ENCODE measurements at places on chromosomes 11 and 22. TPM values are rescaled to one million over a fixed set of nuclear protein-coding genes. Genes with fewer than 3 reads are reported as not detected.

Gene SRPRA
- 78.2 TPM for total RNA-seq

Gene NNMT
- total RNA-seq = 203 TPM

Gene CLDN5
- total RNA-seq = 209 TPM

Gene USH1C
- total RNA-seq = not detected

Gene ZFPL1
- total RNA-seq = 50.7 TPM

Gene CLCF1
- total RNA-seq = 11.0 TPM

Gene C22orf42
- not detected for total RNA-seq

Gene ASPHD2
- total RNA-seq = 0.66 TPM

Gene SERHL2
- total RNA-seq = 5.1 TPM

Gene MYEOV
- not detected for total RNA-seq

- no peaks in the 10 kb centered on the region for H3K27me3 ChIP-seq
- no peak overlapping the region for H3K27ac ChIP-seq
- DNase-seq = peak; percentile 77
- no peaks in the 10 kb centered on the region for H3K36me3 ChIP-seq
These were observed 796.6 kb downstream of the TBC1D22A start for GRCh38 chr22:47558828-47559700.

DNA sequence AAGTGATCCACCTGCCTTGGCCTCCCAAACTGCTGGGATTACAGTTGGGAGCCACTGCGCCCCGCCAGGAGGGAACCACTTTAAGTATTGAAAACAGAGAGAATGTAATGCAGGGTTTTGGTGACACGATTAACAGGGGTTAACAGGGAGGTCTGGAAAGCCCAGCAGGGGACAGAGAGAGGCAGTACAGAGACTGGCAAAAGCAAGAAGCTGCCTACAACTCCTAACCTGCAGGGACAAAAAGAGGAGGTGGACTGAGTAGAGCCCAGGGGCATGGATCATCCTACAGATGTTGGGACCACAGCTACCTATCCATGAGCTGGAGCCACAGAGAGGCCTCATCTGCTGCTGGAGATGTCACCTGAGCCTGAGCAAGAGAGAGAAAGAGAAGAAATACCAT, 1.7 kb upstream of the SPINDOC start:
- H3K4me1 ChIP-seq = peaks cover 36% of the 10 kb centered on the region

DNA sequence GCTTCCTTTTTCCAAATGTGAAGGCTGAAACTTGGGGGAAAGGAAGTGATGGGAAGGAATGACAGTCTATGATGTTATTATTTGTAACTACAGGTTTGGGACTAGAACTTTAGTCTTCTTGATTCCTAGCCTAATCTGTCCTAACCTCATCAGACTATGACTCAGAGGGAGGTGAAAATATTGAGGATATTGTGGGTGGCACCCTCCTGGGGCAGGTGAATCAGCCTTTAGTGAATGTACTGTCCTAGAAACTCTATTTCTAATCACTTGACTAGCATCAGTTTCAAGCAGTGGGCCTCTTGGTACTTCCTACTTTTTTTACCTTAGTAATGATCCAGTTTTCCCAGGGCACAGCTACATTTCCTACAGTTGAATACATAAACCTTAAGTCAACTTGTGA, 829.0 kb upstream of the API5 start:
- H3K4me1 ChIP-seq = no peaks in the 10 kb centered on the region
- H3K36me3 ChIP-seq = no peaks in the 10 kb centered on the region
- no peak overlapping the region for H3K27ac ChIP-seq

GRCh38 chr11:128412847-128413791, 174.2 kb downstream of the ETS1 start:
- DNase-seq = no peak
- no peaks in the 10 kb centered on the region for H3K36me3 ChIP-seq
- H3K27ac ChIP-seq = no peak overlapping the region
- H3K4me3 ChIP-seq = no peak overlapping the region

GRCh38 chr22:29205594-29206371, at the start of gene EMID1:
EMID1 (plus strand) TSS chr22:29205896; CDS start chr22:29206039, 143 bp downstream.
- no peak within 1 kb of the TSS for H3K27ac ChIP-seq
- H3K4me1 ChIP-seq = peaks cover 30% of the 10 kb centered on the region
- H3K27me3 ChIP-seq = peaks cover 16% of the 10 kb centered on the region
- no peaks in the 10 kb centered on the region for H3K36me3 ChIP-seq
- peak within 1 kb of the TSS; percentile 54 for H3K4me3 ChIP-seq

GRCh38 chr22:21982338-21982965, at the start of gene TOP3B:
TOP3B (minus strand) TSS chr22:21982787; CDS start chr22:21975709, 7,078 bp downstream.
- H3K27me3 ChIP-seq = no peaks in the 10 kb centered on the region
- H3K36me3 ChIP-seq = no peaks in the 10 kb centered on the region
- peak within 1 kb of the TSS; percentile 87 for H3K4me3 ChIP-seq
- peak; percentile 94 for DNase-seq
- peak within 1 kb of the TSS; percentile 80 for H3K27ac ChIP-seq

GRCh38 chr11:116698080-116698479, 74.7 kb downstream of the BUD13 start:
- H3K36me3 ChIP-seq = no peaks in the 10 kb centered on the region
- H3K27ac ChIP-seq = no peak overlapping the region
- DNase-seq = peak; percentile 66
- no peaks in the 10 kb centered on the region for H3K27me3 ChIP-seq
- H3K4me3 ChIP-seq = no peak overlapping the region

GRCh38 chr11:1219834-1220815, 2.7 kb upstream of the MUC5B start:
- H3K4me3 ChIP-seq = no peak overlapping the region
- no peaks in the 10 kb centered on the region for H3K4me1 ChIP-seq
- no peak for DNase-seq

GRCh38 chr11:65865550-65866172, 5.4 kb downstream of the MUS81 start:
- DNase-seq = no peak
- no peaks in the 10 kb centered on the region for H3K27me3 ChIP-seq
- H3K4me1 ChIP-seq = peaks cover 53% of the 10 kb centered on the region
- no peak overlapping the region for H3K4me3 ChIP-seq
- peaks cover 90% of the 10 kb centered on the region for H3K36me3 ChIP-seq

- peaks cover 39% of the 10 kb centered on the region for H3K4me1 ChIP-seq
- peak overlapping the region; percentile 37 for H3K27ac ChIP-seq
- H3K27me3 ChIP-seq = no peaks in the 10 kb centered on the region
- H3K4me3 ChIP-seq = no peak overlapping the region
These were observed 72.6 kb downstream of the C22orf31 start for GRCh38 chr22:28989035-28989464.

DNA sequence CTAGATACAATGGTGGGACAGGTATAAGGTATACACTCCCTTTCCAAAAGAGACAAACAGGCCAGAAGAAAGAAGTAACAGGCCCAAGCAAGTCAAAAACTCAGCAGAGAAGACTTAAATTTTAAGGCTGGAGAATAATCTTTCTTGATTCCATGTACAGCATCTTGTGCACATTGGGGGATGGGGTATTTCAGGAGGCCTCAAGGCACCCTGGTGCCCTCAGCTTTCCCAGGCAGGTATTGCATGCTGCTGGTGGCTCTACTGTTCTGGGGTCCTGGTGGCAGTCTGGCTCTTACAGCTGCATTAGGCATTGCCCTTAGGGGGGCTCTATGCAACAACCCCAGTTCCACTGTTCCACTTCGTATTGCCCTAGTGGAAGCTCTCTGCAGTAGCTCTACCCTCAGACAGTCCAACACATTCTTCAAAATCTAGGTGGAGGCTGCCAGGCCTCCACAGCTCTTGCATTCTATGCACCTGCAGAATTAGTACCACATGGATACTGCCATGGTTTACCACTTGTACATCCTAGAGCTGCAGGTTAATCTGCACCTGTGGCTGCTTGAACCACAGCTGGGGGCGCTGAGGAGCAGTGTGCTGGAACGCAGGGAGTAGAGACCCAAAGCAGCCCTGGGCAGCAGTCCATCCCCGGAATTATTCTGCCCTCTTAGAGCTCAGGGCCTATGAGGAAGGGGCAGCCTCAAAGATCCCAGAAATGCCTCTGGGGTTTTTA, 4.2 kb upstream of the CTSC start:
- no peaks in the 10 kb centered on the region for H3K36me3 ChIP-seq
- no peak overlapping the region for H3K27ac ChIP-seq
- DNase-seq = no peak
- peaks cover 10% of the 10 kb centered on the region for H3K4me1 ChIP-seq
- no peaks in the 10 kb centered on the region for H3K27me3 ChIP-seq
- no peak overlapping the region for H3K4me3 ChIP-seq

DNA sequence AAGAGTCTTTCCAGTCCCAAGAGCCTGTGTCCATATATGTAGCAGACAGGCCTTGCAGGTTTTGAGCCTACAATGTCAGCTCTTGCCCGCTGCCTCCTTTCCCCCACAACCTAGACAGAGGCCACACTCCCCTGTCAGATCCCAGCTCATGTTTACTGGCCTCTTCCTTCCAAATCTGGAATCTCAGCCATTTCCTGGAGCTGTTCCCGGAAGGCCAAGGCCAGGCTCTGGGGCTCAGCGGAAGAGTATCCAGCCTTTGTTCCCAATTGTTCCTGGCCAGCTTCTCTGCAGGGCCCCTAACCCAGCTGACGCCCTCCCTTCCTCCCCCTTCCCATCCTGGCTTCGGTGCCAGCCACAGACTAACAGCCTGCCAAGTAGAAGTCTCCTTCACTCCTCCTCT, 1.0 kb upstream of the ROBO4 start:
- H3K4me3 ChIP-seq = no peak overlapping the region
- H3K27me3 ChIP-seq = no peaks in the 10 kb centered on the region
- DNase-seq = no peak
- no peaks in the 10 kb centered on the region for H3K36me3 ChIP-seq
- H3K4me1 ChIP-seq = peaks cover 38% of the 10 kb centered on the region
- H3K27ac ChIP-seq = peak overlapping the region; percentile 66

DNA sequence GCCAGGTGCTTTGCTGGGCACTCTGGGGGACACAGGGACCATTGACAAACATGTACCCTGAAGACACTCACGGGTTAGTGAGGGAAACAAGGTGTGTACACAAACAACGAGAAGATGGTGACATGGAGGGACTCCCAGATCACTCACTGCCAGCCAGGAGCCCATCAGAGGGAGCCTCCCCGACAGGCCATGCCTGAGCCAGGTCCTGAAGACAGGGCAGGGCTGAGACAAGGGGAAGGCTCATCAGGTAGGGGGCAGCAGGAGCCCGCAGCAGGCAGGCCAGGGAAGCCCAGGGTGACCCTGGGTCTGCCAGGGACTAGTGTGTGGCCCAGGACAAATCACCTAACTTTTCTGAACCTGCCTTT, 127.9 kb downstream of the BUD13 start:
- no peak overlapping the region for H3K4me3 ChIP-seq
- H3K4me1 ChIP-seq = no peaks in the 10 kb centered on the region
- no peaks in the 10 kb centered on the region for H3K36me3 ChIP-seq
- peak; percentile 90 for DNase-seq
- no peak overlapping the region for H3K27ac ChIP-seq
